ENCODE measurements at places on chromosomes 6 and 20.
A peak's percentile ranks its signal among the peaks of the same experiment; 100 is the strongest.

DNA sequence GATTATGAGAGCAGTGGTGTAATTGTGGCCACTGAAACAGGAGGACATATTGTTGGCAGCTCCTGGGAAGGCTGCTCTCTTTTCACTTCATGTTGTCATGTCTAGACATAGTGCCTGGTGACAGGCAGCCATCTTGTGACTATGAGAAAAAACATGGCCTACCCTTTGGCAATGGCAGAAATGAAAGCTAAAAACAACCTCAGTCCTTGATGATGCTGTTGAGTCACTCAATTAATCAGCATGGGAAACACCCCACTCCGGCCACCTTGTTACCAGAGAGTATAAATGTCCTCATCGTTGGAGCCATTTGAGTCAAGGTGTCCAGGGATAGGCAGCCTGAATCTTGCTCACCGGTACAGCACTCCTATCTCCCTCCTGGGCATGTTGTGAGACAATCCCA is 31.2 kb upstream of the HMGA1 start:
- DNase-seq, result no peak

GRCh38 chr6:81640891-81641290 is 111.6 kb downstream of the TENT5A start:
- DNase-seq, result no peak

DNA sequence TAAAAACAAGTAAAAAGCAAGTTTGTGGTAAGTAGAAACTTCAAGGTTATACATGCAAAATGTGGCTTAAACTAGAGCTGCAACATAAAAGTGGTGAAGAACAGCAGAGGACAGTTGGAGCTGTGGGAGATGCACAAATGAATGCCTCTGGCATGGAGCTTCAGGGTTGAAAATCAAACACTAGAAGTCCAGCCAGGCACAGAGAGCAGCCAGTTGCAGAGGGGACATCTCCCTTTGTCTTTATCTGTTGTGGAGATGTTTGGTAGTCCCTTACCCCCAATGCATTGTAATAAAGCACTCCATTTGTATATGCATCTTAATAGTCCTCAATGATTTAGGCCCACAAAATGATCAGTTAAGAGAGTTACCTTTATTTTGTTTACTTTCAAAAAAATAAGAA is 73.1 kb upstream of the C20orf144 start:
- DNase-seq, result no peak

DNA sequence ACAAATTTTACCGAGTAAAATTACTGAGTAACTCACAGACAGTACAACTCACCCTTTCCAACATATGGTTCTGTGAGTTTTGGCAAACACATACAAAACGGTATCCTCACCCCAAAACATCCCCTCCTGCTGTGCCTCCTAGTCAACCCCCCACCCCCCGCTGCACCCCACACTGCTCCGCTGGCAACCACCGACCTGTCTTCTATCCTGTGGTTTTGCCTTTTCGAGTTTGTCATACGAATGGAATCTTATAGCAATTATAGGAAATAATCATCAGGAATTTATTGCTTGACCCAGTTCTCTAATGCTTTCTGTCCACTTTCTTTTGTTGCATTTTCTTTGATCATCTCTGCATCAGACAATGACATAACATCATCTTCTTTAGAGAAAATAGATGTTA is 312.3 kb downstream of the KIF16B start:
- DNase-seq, result no peak

DNA sequence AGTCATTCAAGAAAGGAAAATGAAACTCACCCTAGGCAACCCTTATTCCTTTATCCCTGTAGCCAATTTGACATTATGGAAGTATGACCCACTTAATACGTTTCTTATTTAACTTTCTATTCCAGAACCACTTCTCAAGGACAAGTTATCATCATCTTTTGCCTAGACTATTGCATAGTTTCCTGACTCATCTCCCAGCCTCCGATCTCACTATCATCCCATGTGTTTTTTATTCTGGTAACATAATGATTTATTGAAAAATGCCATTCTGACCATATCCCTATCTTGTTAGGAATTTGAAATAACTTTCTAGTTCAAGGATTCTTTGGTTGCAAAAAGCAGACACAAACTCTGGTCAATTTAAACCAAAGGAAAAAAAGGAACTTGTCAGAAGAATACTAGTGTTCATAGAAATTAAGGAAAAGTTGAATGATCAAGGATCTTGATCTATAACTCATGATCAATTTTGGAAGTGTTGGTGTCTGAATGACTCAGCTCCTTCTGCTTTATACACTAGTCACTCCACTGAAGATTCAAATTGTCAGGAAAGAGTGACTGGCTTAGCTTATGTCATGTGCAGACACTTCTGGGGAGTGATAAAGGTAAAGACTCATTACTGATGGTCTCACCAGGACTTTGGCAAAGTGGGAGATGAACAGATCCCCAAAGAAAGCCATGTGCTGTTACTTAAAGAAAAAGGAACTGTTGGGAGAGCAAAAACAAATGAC is 8.5 kb upstream of the TINAG start:
- DNase-seq, result no peak

DNA sequence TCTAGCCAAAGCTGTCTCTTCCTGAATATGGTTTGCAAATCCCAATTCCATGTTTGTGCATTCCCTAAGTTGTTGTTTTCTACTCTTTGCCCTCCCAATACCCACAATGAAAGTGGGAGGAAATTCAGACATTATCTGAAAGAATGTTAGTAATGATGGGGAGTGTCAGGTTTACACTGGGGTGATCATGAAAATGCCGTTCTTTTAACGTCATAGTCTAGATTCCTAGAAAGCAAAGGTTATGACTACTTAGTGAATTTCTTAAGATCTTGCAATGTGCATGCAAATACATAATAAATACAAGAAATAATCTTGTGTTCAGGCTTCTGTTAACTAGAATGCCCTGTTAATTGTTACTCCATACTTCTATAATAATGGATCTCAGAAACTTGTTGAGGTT is 101.0 kb downstream of the LCA5 start:
- no peak for DNase-seq

DNA sequence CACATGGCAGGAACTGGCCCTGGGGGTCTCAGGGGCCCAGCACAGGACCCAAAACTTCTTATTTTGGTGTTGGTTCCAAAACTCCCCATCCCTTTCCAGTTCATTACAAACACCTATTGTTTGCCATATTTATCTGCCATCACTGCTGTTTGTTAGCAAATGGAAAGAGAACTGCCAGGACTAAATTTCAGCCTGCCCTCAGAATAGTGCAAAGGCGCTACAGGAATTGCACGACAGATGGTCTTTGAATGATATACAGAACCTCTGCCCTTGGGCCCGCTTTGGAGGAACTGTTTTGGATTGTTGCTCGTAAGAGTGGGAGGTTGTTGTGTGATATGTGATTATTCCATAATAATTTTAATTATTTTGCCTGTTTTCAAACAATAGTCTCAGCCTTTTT is 199.0 kb upstream of the FBXL4 start:
- no peak for DNase-seq

DNA sequence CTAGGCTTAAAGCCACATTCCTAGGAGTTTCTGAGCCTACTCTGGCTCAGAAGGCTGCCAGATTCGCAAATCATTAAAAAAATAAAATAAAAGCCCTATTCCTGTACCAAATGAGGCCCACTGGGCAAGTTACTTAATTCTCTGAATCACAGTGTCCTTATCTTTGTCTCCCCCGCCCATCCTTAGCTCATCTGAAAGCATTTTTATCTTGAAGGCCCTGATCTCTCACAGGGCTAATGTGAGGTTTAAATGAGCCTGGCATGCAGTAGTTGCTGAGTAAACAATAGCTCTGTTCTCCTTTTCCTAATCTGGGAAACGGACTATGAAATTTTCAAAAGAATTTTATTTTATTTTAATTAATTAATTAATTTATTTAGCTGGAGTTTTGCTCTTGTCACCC is 2.1 kb upstream of the ZBTB12 start:
- no peak for DNase-seq

GRCh38 chr6:18166312-18167036 is 11.3 kb downstream of the KDM1B start:
- no peak for DNase-seq

DNA sequence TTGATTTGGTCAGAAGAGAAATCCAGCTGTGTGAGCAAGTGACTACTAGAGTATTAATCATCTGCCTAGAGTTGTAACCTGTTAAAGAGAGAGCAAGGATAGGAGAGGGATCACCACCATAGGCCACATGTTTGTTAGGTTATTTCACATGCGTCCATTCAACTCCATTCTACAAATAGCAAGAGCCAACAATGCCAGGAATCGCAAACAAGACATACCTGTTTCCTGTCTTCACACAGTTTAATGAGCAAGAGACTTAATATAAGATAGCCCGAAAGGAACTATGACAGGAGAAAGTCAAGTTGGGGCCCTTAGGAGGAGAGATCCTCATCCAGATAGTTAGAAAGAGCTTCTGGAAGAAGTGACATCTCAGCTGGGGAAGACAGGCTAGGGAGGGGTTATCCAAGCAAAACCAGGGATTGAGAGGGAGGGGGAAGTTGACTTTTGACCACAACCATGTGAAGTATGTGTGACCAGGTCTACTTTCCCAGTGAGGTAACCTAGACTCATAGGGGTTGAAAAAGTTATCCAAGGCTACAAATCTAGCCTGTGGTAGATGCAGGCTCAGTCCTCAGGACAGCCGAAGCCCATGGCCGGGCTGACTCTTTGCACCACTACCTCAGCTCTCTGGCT is 147.4 kb downstream of the ALDH8A1 start:
- DNase-seq, result no peak

GRCh38 chr20:49635166-49635565 is 67.2 kb upstream of the PTGIS start:
- no peak for DNase-seq

DNA sequence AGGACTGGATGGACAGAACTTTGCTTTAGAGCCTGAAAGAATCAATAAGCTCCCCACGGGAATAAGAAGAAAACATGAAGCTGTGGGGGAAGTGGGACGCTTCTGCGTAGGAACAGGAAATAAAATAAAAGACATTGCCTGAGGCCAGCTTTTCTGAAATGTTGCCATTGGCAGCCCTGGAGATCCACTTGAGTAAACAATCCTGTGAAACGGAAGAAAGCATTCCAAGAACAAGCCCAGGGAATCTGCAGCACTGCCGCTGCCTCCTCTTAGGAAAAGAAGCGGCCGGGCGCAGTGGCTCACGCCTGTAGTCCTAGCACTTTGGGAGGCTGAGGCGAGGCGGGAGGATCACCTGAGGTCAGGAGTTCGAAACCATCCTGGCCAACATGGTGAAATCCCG is 182.3 kb upstream of the RALGAPA2 start:
- DNase-seq, result peak; percentile 69

DNA sequence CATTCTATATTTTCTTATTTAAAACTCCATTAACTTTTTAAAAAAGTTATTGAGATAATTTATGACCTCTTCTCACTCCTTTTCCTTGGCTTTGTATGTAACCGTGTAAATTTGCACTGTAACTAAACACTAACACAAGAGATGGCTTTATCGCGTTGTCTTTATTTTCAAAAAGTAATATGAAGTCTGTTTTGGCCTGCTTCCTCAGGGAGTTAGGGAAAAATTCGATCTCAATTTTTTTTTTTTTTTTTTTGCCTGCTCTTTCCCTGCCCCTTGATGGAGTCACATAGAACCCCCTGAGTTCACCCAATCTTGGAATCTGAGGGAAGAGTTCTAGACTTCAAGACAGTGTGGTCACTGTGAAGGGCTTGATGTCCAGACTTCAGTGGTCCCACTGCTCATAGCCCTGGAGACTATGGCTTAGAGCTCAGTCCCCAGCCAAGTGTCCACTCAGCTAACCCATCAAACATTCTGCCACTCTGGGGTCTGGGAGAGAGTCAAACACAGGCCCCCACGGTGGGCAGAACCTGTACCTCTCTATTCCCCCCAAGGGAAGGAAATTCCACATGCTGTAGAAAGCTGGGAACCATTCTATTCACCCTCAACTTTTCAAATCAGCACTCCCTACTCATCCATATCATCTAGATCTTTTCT is 15.7 kb upstream of the TBC1D22B start:
- DNase-seq, result no peak

GRCh38 chr6:161889324-161889723 is 615.5 kb upstream of the AGPAT4 start:
- no peak for DNase-seq

DNA sequence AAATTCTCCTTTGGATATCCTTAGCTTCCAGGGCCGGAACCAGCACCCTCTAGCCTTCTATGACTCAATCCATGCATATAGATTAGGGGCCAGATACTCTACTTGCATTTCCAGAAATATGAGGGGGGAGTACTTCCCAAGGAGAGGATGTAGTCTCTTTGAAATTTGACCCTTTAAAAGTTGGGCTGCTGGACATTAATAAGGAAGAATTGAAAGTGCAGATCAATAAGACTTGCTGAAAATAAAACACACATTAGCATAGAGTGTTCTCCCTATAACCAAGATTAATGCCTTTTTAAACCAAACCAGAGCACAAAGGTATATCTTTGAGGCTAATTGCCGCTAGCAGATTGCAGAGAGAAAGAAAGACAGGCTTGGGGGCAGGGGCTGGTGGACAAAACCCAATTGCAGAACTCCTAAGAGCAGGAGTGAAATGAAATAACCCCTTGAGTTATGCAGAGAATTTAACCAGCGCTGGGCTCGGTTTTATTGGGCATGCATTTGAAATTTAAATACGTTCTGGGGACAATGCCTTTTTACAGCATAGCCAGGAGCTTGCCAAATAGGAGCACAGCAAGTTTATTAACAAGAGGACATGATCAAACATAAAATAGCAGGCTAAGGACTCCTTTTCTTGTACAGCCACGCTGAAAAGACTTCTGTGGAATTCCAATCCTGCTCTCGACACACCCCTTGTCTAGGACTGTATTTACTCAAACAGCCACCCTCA is 108.2 kb upstream of the SALL4 start:
- DNase-seq, result no peak

DNA sequence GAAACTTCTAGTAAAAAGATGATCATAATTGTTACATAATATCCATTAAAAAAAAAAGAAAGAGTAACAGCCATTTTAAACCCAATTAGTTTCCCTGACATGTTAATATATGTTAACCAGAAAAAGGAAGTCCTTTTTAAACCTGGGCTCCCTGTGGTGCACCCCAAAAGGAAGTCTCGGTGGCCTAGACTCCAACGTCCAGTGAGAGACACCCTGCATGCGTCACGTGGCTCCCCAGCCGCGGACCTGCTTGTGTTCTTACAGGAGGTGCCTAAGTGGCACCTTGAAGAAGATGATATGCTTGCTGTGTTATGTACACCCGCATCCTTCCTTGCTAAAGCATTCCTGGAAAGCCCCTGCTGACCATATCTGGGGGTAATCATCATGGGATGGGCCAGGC is 50.1 kb downstream of the FOXC1 start:
- no peak for DNase-seq

- DNase-seq, result no peak
These were observed 131.7 kb upstream of the IFNGR1 start for GRCh38 chr6:137350857-137351256.

DNA sequence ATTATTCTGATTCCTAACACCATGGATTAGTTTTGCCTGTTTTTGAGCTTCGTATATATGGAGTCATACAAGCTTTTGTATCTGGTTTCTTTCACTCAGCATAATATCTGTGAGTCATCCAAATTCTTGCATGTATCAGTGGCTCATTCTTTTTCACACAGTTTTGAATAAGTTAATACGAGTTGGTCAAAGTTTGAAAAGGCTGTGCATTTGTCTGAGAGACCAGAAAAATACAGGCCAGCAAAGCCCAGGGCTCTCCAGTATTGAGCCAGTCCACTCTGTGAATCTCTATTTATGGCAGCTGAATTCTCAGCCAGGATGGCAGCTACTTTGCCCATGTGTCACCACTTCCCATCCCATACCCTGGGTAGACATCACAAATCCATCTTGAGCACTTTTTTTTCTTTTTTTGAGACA is 7.2 kb upstream of the CHMP4B start:
- no peak for DNase-seq

- DNase-seq, result no peak
These were observed 312.1 kb upstream of the DEFB112 start for GRCh38 chr6:50361641-50362331.
